Activated CD8-positive, alpha-beta memory T cell treated with anti-CD3 and anti-CD28 coated beads, Interleukin-2, amount 10 ng/mL, durations not matched to agents 7 days and 5 days (primary cell): ENCODE measurements at places on chromosomes 3 and 15. TPM values are rescaled to one million over a fixed set of nuclear protein-coding genes. Genes with fewer than 3 reads are reported as not detected.

- no peaks in the 10 kb centered on the region for H3K27me3 ChIP-seq
- DNase-seq, result no peak
- H3K4me1 ChIP-seq, result peaks cover 62% of the 10 kb centered on the region
- peak overlapping the region; percentile 17 for H3K4me3 ChIP-seq
- peaks cover 51% of the 10 kb centered on the region for H3K36me3 ChIP-seq
These were observed 70.4 kb downstream of the CBLB start for GRCh38 chr3:105798381-105798934.

DNA sequence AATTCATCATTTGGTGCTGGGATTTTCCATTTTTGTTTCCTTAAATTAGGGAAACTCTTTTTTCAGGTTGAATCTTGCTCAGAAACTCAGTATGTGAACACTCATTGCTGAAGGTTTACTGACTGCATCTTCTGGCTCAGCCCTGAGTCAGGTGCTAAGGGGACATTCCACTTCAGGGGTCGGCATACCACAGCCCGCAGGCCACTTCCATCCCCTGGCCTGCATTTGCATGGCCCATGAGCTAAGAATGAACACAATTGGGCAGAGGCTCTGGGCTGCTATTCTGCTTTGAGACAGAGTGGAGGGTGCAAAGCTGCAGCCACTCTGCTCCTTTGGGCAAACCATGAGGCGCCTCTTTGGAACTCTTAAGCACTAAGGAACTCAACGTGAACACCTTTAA is 165.0 kb downstream of the FEZF2 start:
- no peaks in the 10 kb centered on the region for H3K4me1 ChIP-seq
- no peak overlapping the region for H3K4me3 ChIP-seq
- DNase-seq, result no peak
- no peaks in the 10 kb centered on the region for H3K36me3 ChIP-seq

GRCh38 chr3:73453666-73454065 is 171.1 kb downstream of the PDZRN3 start:
- no peaks in the 10 kb centered on the region for H3K36me3 ChIP-seq
- H3K27ac ChIP-seq, result no peak overlapping the region
- H3K4me1 ChIP-seq, result no peaks in the 10 kb centered on the region
- no peaks in the 10 kb centered on the region for H3K27me3 ChIP-seq

GRCh38 chr3:15645740-15646501 is 44.4 kb downstream of the BTD start:
- H3K27ac ChIP-seq, result no peak overlapping the region
- H3K4me3 ChIP-seq, result no peak overlapping the region
- DNase-seq, result no peak
- peaks cover 8% of the 10 kb centered on the region for H3K27me3 ChIP-seq
- H3K36me3 ChIP-seq, result peaks cover 20% of the 10 kb centered on the region

- H3K27me3 ChIP-seq, result no peaks in the 10 kb centered on the region
- H3K4me3 ChIP-seq, result no peak overlapping the region
- H3K27ac ChIP-seq, result no peak overlapping the region
These were observed 101.3 kb downstream of the DPH6 start for GRCh38 chr15:35444557-35445204.

DNA sequence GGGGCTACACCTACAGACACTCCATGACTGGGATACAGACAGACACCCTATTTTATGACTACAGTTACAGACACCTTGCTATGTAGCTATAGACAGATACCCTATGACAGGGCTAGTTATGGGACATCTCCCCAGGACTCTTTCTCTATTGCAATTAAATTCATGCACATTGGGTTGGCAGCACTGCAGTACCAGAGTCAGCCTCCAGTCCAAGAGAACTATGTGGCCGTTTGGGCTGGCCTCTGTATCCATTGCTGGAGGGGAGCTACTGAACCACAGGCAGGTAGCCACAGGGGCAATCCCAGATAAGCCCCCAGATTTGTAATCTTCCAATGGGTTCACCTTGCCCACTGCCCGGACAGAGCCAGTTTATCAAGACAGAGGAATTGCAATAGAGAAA is 108.4 kb upstream of the SPATA16 start:
- no peak overlapping the region for H3K27ac ChIP-seq
- no peak for DNase-seq
- H3K4me3 ChIP-seq, result no peak overlapping the region
- H3K36me3 ChIP-seq, result no peaks in the 10 kb centered on the region

GRCh38 chr15:75809986-75810750 is 33.1 kb upstream of the UBE2Q2 start:
- H3K4me3 ChIP-seq, result no peak overlapping the region
- peaks cover 11% of the 10 kb centered on the region for H3K27me3 ChIP-seq
- H3K36me3 ChIP-seq, result no peaks in the 10 kb centered on the region
- peaks cover 2% of the 10 kb centered on the region for H3K4me1 ChIP-seq
- DNase-seq, result no peak

- H3K4me3 ChIP-seq, result no peak overlapping the region
- no peaks in the 10 kb centered on the region for H3K4me1 ChIP-seq
- peaks cover 22% of the 10 kb centered on the region for H3K27me3 ChIP-seq
These were observed 18.6 kb upstream of the SLC24A5 start for GRCh38 chr15:48102167-48102566.

DNA sequence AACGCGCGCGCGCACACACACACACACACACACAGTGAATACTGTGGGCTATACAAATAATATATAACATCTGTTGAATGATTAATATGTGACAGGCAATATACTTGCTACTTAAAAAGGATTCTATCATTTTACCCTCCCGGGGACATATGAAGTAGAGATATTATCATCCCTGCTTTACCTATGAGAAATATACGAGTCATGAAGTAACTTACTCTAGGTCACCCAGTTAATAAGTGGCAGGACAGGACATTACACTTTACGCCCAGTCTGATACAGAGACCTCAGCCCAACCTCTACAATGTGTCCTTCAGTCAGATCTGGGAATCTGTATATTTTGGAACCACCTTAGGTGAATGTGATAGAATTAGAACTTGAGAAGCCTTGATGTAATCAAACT is 55.4 kb downstream of the CCDC54 start:
- no peak overlapping the region for H3K27ac ChIP-seq
- no peak for DNase-seq
- peaks cover 18% of the 10 kb centered on the region for H3K4me1 ChIP-seq
- peaks cover 38% of the 10 kb centered on the region for H3K27me3 ChIP-seq

- no peak overlapping the region for H3K4me3 ChIP-seq
- H3K27ac ChIP-seq, result no peak overlapping the region
- H3K27me3 ChIP-seq, result no peaks in the 10 kb centered on the region
- H3K4me1 ChIP-seq, result peaks cover 17% of the 10 kb centered on the region
- H3K36me3 ChIP-seq, result peaks cover 38% of the 10 kb centered on the region
- no peak for DNase-seq
These were observed 7.6 kb downstream of the SELENOS start for GRCh38 chr15:101269479-101270223.

DNA sequence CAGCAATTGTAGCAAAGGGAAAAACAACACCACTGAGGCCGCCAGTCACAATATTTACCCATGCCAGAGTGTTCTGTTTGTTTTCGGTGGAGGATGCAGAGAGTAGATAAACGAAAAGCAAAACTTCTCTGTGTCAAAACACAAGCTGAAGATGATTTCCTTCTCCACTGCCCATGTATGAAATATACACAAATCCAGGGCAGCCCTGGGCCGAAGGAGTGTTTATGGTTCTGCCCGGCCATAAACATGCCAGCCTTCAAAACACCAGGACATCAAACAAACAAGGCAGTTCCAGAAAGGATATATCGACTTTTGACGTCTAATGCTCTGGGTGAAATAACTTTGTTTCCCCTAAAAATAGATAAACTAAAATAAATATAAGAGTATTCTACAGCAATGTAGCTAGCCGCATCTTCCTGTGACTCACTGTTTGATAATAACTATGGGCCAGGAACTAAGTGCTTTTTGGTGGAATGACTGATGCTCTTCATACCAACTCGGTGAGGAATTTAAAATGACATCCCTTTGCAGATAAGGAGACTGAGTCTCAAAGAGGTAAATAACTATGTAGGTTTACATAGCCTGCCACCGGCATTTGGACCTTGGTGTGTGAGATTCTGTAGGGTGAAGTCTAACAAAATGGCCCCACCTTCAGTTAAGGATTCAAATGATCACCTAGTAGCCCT is 82.8 kb downstream of the MAGI1 start:
- H3K27me3 ChIP-seq, result no peaks in the 10 kb centered on the region
- no peaks in the 10 kb centered on the region for H3K36me3 ChIP-seq
- no peak for DNase-seq
- no peak overlapping the region for H3K4me3 ChIP-seq

DNA sequence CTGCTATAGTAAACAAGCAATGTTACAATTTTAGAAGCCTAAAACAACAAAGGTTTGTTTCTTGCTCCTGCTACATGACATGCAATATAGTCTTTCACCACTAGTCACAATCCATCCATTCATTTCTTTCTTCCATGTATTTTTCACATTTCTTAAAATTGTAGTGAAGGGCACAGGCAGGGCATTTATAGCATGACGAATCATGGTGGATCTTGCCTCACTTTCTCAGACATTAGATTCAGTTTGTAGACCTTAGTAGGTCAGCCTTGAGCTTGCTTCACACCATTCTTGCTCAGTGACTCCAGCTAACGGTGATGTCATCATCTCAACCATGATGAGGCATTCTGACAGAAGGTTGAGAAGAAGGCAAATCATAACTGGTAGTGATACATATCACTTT is 546.8 kb downstream of the TBL1XR1 start:
- H3K27ac ChIP-seq, result no peak overlapping the region
- H3K27me3 ChIP-seq, result no peaks in the 10 kb centered on the region
- no peaks in the 10 kb centered on the region for H3K4me1 ChIP-seq
- no peak for DNase-seq
- no peaks in the 10 kb centered on the region for H3K36me3 ChIP-seq
- no peak overlapping the region for H3K4me3 ChIP-seq

DNA sequence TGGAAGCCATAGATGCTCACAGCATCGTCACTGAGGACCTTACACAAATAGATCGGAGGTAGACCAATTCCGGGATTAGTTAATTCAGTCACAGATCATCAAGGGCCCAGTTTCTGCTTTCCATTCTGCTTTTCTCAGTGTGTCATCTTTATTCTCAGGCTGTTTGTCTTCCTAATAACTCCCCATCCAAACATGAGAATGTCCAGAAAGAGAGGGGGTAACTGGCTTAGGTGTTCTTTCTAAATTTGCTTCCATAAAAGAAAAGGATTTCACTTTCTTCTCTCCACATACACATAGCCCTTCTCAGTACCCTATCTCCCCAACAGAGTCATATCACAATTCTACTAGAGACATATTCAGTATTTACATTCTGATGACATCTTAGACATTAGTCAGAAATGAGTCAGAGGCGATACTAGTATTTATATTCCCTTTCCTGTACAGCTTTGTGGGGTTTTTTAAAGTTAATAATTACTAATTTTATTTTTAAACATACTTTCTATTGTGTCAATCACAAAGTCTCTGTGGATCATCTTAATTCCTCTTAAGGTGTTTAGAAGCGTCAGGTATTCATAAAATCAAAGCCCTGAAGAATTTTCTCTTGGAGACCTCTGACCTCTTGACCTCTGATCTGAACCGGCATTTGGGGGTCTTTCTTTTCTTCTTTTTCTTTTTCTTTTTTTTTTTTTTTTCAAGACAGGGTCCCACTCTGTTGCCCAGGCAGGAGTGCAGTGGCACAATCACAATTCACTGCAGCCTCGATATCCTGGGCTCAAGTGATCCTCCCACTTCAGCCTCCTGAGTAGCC is 24.3 kb upstream of the IL12A start:
- peaks cover 4% of the 10 kb centered on the region for H3K4me1 ChIP-seq

GRCh38 chr3:88195951-88196434 is 46.2 kb downstream of the C3orf38 start:
- no peak overlapping the region for H3K4me3 ChIP-seq
- peaks cover 2% of the 10 kb centered on the region for H3K4me1 ChIP-seq
- no peaks in the 10 kb centered on the region for H3K36me3 ChIP-seq
- peaks cover under 1% of the 10 kb centered on the region for H3K27me3 ChIP-seq
- peak; percentile 43 for DNase-seq
- H3K27ac ChIP-seq, result no peak overlapping the region

ARPIN gene
- not detected for total RNA-seq

GOLGA8S gene
- 0.73 TPM for total RNA-seq

NR2C2 gene
- 56.5 TPM for total RNA-seq
